ENCODE measurements at places on chromosomes 3 and 15.

DNA sequence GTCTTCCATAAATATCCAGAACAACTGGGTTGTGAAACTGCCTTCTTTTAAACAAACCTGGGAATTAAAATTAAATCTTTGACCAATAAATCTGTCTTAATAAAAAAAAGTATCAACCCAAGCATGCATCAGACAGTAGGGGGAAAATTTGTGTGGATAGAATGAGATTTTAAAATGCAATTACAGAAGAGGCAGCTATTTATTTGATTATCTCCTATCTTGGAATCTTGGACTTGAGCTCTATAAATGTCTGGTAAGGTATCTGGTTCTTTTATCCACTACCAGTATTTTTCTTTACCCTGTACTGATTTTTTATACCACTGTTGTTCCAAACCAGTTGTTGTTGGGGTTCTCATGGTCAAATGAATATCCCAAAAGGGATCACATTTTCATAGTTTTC, 157.6 kb upstream of the VEPH1 start:
- no peak for DNase-seq

DNA sequence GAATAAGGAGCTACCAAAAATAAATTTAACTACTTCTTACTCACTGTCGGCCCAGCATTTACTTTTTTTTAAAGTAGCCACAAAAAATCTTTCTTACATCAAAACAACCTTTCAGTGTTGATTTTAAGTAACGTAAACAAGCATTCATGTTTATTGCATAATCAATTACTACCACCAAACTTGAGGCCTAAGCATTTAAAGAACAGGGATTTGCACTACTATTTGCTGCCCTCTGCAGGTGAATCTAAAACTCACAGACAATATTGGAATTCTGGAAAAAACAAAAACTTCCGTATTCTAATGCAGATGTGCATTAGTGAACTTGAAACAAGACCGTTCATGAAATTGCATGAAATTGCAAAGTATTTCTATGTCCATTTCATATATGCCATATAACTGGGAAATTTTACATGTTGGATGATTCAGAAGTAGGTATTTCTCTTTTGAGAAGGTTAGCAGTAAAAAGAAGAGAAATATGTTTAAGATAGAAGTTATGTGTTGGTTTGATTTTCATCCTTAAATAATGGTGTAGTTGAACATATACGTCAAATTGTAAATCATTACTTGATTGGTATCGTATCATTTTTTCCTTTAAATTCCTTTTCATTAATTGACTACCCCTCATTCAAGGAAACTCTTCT, 55.6 kb downstream of the CGGBP1 start:
- DNase-seq: no peak

GRCh38 chr15:71654720-71655174, 155.6 kb upstream of the NR2E3 start:
- DNase-seq: no peak

DNA sequence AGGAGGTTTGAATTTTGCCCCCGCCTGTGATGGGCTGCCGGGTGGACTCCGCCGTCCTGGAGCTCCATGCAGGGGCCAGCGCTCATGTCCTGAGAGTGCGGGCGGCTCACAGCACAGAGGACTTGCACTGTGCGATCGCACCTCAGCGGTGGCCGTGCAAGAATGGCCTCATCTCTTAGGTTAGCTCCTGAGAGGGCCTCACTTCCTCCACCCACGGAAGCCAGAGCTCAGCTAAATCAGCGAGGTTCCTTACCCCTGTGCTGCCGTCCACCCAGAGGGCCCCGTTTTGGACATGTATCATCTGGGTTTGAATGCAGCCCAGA, 72.0 kb upstream of the PCSK6 start:
- no peak for DNase-seq

- DNase-seq: no peak
Observed at GRCh38 chr3:196181127-196181546, 30.1 kb downstream of the ZDHHC19 start.

DNA sequence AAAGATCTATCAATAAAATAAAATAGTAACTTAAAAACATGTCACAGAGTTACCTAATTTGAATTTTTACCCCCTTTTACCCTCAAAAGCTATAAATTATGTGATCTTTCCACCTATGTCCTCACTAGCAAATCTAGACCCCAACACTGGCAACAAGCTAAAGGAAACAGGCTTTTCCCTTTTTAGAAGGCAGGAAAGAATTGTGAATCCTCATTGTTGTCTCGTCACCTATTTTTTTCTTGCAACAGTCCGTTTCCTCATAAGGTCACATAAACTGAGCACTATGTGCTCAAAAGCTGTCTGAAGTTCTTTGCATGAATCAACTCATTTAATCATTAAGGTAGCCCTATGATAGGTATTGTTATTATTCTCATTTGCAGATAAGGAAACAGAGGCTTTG, 34.6 kb upstream of the DAZL start:
- no peak for DNase-seq

DNA sequence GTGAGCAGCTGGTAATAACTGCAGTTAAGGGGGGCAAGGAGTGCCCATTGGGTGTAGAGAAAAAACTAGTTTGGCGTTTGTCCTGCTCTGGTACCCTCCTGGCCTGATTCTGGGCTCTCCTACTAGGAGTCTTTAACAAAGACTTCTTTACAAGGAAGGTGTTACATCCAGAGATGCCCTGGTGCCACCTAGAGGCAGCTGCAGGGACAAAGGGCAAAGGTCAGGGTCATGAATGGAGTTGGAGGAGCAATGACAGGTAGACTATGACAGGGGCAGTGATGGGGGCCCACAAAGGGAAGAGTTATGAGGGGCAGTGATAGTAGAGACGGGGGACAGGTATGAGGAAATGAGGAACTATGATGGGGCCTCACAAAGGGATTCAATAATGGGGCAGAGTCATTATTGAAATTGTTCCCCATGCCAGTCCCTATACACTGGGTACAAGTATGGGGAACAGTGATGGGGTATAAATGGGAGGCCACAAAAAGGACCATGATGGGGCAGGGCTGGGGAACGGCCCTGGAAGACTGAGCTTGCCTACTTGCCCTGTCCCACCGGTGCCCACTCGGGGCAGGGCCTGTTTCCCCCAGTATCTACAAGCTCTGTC, 7.9 kb downstream of the CCDC71 start:
- peak; percentile 41 for DNase-seq

- DNase-seq: no peak
Observed at GRCh38 chr3:75171630-75172230, 492.4 kb upstream of the FRG2C start.

- no peak for DNase-seq
Observed at GRCh38 chr3:193372783-193373182, 5.8 kb downstream of the ATP13A5 start.

GRCh38 chr3:61777483-61777882, 216.1 kb downstream of the PTPRG start:
- DNase-seq: no peak

GRCh38 chr15:63405683-63406390, 24.2 kb upstream of the CA12 start:
- DNase-seq: no peak

GRCh38 chr3:186566772-186567071, 417 bp downstream of the TBCCD1 start:
- no peak for DNase-seq

- no peak for DNase-seq
Observed at GRCh38 chr3:32733631-32734229, 48.7 kb downstream of the CNOT10 start.

DNA sequence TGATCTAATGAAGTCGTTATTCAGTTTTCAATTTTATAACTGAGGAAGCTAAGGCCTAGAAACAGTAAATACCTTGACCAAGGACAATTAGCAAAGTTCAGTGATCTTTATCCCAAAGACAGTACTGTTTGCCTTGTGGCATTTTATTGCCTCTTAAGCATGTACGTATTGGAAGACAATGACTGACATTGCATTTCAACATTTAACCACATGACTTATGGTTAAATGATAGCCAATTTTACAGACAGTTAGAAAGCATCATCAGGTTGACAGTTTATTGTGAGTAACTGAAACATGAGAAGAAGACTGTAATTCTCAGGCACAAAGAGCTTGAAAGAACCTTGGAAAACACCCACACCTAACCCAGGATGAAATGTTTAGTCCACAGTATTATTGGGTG, 390.8 kb upstream of the ZNF385D start:
- no peak for DNase-seq

DNA sequence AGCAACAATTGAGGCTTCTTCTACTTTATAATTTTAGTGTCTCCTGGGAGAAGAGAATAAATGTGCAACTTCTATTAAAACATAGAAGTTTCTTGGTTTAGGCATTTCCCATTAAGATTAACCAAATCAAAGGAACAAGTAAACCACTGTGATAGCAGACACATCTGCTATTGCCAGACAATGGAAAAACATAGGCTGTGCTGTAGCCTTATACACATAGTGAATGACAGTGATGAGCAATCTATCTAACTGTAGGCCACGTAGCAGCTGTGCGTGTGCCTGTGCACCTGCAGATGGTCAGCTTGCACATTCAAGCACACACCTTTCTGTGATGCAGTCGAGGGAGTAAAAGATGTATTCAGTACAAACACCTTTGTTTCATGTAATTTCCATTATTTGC, 32.7 kb downstream of the GNB4 start:
- no peak for DNase-seq

GRCh38 chr3:74489050-74489792, 125.2 kb downstream of the CNTN3 start:
- DNase-seq: no peak

GRCh38 chr3:107993771-107994170, 97.1 kb downstream of the CD47 start:
- DNase-seq: no peak

GRCh38 chr15:82680200-82681102, 29.2 kb downstream of the AP3B2 start:
- DNase-seq: peak; percentile 65

GRCh38 chr3:19347671-19348070, 199.4 kb downstream of the KCNH8 start:
- no peak for DNase-seq

DNA sequence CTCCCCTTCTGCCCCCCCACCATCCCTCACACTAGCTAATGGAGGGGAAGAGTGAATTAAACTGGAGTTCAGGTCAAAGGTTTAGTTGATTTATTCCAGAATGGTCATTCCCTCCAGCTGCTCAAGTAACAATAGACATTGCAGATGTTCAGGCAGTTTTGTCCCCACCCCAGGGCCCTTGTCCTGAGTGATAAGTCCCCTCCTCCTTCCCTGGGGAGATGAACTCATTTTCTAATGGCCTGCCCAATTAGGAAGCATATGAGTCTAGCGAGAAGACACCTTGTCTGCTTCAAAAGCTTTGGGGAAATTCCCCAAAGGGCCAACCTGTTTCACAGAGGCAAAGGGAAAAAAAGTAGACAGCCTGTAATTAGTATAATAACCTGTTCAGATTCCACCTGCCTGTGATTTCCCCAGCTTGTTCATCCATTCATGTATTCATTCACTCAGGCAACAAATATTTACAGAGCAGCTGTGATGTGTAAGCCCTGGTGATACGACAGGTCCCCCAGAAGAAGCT, 165.3 kb downstream of the SHQ1 start:
- DNase-seq: no peak

DNA sequence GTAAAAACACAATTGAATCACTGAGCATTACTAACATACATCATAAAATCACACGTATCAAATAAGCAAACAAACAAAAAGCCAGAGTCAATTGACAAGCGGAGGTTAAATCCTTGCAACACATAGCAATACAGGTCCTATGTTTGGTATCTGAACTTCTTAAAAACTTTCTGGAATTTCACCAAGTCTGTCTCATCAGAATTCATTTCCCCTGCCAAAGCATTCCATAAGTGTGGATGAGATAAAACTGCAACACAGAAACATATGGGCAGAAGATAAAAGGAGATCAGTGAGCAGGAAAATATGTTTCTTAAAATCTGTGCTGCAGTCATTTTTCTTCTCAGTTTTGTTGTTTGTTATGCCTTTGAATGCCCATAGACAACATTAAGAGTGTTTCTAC, 1155.5 kb downstream of the TBL1XR1 start:
- DNase-seq: no peak

- DNase-seq: no peak
Observed at GRCh38 chr15:33374226-33374914, 63.6 kb downstream of the RYR3 start.

- no peak for DNase-seq
Observed at GRCh38 chr3:48157950-48158376, 30.3 kb downstream of the CDC25A start.

DNA sequence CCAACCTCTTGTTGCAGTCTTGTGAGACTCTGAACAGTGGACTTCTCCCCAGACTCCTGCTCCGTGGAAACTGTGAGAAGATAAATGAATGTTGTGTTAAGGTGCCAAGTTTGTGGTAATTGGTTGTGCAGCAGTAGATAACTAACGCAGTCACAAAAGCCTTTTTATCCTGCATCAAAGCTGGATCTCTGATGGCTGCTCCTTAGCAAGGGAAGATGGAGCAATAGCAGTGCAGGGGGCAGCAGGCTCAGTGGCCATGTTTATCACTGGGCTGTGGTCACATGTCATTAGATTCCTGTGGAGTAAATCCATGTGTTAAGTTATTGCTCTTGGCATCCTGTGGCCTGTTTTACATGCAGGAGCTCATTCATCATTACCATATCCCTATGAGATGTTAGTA, 13.5 kb downstream of the CMTM7 start:
- DNase-seq: no peak

DNA sequence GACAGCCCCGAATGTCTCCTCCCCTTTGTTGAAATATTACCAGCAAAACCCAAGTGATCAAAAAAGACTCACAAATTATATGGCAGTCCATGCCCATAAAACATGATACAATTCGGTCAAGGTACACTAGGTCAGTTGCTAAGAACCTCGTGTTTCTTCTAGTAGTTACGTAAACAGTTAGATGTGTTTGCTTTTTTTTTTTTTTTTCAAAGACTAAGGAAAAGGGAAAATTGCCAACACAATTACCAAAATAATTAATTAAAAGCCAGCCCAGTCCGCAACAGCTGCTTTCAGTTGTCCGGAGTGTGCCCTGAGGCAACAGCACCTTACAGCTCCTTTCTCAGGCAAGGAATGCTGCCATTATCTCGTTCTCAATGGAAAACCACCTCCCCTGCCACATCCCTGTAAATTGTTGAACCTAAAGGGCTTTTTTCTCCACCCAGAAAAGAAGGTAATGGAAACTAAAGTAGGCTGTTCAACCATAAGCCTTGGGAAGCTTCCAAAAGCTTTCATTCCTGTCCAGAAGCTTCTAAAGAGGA, 129.2 kb upstream of the TSC22D2 start:
- no peak for DNase-seq

DNA sequence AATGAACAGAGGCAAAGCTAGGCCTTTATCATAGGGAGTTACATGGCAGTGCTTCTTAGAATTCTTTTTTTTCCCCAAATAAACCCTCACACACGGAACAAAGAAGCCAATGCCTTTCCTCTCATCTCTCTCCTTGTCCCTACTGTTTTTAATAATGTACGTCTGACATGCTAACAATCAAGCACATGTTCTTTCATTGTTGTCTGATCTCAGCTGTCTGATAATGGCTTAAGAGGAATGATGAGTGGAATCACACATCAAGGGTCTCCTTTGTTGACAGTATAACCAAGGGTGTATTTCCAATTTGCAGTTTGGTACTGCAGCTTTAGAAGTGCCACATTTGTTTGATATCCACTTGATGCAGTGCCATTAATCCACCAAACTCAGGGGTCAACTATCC, 34.8 kb upstream of the EPHA3 start:
- no peak for DNase-seq

All from stimulated activated CD8-positive, alpha-beta memory T cell treated with anti-CD3 and anti-CD28 coated beads, Interleukin-15, amount 100 ng/mL, for 4 hours (primary cell).